ENCODE measurements at places on chromosomes 16 and 17.

- no peak overlapping the region for H3K4me3 ChIP-seq
- no peak overlapping the region for H3K27ac ChIP-seq
- H3K4me1 ChIP-seq = no peaks in the 10 kb centered on the region
- no peak for DNase-seq
- H3K36me3 ChIP-seq = peaks cover 12% of the 10 kb centered on the region
Measured at GRCh38 chr16:16176328-16176727, 47.0 kb downstream of the ABCC6 start.

DNA sequence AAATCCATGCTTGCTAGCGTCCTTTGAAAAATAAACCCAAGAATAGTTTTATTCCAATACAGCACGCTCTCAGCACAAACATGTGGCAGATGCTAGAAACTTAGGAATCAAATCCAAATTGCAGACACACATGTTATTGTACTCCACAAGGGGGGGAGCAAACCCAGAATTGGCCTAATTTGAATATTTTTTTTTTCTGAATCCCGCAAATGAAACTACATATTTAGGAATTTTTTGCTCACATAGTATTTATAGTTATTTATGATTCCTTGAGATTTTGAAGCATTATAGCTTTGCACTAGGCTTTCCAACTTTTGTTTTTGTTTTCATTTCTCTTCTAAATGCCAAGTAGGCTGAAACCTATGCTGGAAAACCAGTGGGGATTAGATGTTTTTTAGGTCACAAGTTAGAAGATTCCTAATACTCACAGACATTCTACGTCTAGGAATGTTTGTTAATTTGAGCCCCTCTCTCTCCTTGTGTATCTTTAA lies 59.3 kb upstream of the CDH11 start:
- no peak overlapping the region for H3K4me3 ChIP-seq
- H3K27ac ChIP-seq = no peak overlapping the region
- H3K27me3 ChIP-seq = no peaks in the 10 kb centered on the region
- H3K36me3 ChIP-seq = no peaks in the 10 kb centered on the region
- H3K4me1 ChIP-seq = peaks cover 10% of the 10 kb centered on the region

- peaks cover 2% of the 10 kb centered on the region for H3K4me1 ChIP-seq
- no peak overlapping the region for H3K27ac ChIP-seq
- peaks cover 54% of the 10 kb centered on the region for H3K27me3 ChIP-seq
- no peak overlapping the region for H3K4me3 ChIP-seq
- no peak for DNase-seq
Measured at GRCh38 chr17:46813920-46814319, 4.6 kb downstream of the WNT3 start.

GRCh38 chr17:35486920-35487732 lies 38.6 kb upstream of the SLFN13 start:
- peak; percentile 56 for DNase-seq
- H3K4me1 ChIP-seq = no peaks in the 10 kb centered on the region
- H3K4me3 ChIP-seq = peak overlapping the region; percentile 52

GRCh38 chr17:58412064-58412703 lies 5.2 kb downstream of the RNF43 start:
- H3K27ac ChIP-seq = no peak overlapping the region
- peaks cover 17% of the 10 kb centered on the region for H3K27me3 ChIP-seq
- no peaks in the 10 kb centered on the region for H3K36me3 ChIP-seq
- no peak overlapping the region for H3K4me3 ChIP-seq
- DNase-seq = no peak
- H3K4me1 ChIP-seq = no peaks in the 10 kb centered on the region

DNA sequence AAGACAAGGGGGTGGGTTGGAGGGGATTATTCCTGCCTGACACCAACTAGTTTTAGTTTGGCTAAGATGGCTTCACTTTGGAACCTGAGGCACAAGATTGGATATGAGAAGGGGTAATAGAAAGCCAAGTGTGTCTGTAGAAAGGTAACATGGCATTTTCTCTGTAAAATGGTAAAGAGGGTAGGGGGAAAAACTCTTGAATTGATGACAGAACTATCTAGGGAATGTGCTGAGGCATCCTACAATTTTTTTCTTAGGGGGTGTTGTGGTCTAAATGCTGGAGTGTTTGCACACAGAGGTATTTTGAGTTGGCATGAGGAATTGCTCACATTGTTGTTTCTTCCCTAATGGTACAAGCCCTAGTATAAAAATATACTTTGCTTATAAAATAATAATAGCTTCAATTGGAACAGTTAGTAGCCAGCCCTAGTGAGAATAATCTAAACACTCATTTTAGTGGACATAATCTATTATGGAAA lies 25.8 kb downstream of the YPEL2 start:
- H3K27me3 ChIP-seq = peaks cover 7% of the 10 kb centered on the region
- no peak overlapping the region for H3K4me3 ChIP-seq
- no peak overlapping the region for H3K27ac ChIP-seq
- DNase-seq = no peak

GRCh38 chr17:21037117-21037803 lies 5.6 kb downstream of the USP22 start:
- no peaks in the 10 kb centered on the region for H3K27me3 ChIP-seq
- DNase-seq = no peak
- H3K4me1 ChIP-seq = peaks cover 26% of the 10 kb centered on the region
- no peak overlapping the region for H3K27ac ChIP-seq
- no peak overlapping the region for H3K4me3 ChIP-seq
- peaks cover 5% of the 10 kb centered on the region for H3K36me3 ChIP-seq

GRCh38 chr16:77331043-77331442 lies 103.8 kb downstream of the ADAMTS18 start:
- no peaks in the 10 kb centered on the region for H3K27me3 ChIP-seq
- no peak for DNase-seq
- H3K4me3 ChIP-seq = no peak overlapping the region
- H3K36me3 ChIP-seq = no peaks in the 10 kb centered on the region

- H3K27ac ChIP-seq = no peak overlapping the region
- DNase-seq = no peak
- no peak overlapping the region for H3K4me3 ChIP-seq
- peaks cover 4% of the 10 kb centered on the region for H3K36me3 ChIP-seq
Measured at GRCh38 chr16:47395733-47396498, 64.9 kb downstream of the ITFG1 start.

GRCh38 chr16:56789360-56789759 lies 59.4 kb downstream of the NUP93 start:
- peak; percentile 60 for DNase-seq
- no peak overlapping the region for H3K4me3 ChIP-seq
- no peak overlapping the region for H3K27ac ChIP-seq
- no peaks in the 10 kb centered on the region for H3K27me3 ChIP-seq

DNA sequence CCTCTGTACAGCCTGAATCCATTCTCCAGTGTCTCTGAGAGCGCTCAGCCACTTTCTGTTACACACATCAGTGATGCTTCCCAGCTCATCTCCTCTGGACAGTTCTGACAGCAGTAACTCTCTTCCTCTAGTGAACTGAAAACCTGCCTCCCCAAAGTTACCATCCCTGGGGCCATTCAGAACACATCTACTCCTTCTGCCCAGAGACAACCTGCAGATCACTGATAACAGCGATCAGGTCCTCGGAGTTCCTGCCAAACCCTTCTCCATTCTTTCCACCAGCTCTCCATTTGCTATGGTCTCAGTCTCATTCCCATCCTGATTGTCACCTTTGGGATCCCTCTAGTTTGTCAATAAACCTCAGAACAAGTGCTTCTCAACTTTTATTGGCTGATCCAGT lies 7.3 kb downstream of the ZZEF1 start:
- no peaks in the 10 kb centered on the region for H3K4me1 ChIP-seq
- no peak overlapping the region for H3K4me3 ChIP-seq
- peaks cover 2% of the 10 kb centered on the region for H3K36me3 ChIP-seq
- DNase-seq = no peak
- H3K27ac ChIP-seq = no peak overlapping the region
- H3K27me3 ChIP-seq = no peaks in the 10 kb centered on the region

- H3K27me3 ChIP-seq = no peaks in the 10 kb centered on the region
- peaks cover 9% of the 10 kb centered on the region for H3K36me3 ChIP-seq
- H3K4me1 ChIP-seq = peaks cover 8% of the 10 kb centered on the region
- DNase-seq = no peak
Measured at GRCh38 chr16:4891097-4891885, 44.0 kb downstream of the UBN1 start.

DNA sequence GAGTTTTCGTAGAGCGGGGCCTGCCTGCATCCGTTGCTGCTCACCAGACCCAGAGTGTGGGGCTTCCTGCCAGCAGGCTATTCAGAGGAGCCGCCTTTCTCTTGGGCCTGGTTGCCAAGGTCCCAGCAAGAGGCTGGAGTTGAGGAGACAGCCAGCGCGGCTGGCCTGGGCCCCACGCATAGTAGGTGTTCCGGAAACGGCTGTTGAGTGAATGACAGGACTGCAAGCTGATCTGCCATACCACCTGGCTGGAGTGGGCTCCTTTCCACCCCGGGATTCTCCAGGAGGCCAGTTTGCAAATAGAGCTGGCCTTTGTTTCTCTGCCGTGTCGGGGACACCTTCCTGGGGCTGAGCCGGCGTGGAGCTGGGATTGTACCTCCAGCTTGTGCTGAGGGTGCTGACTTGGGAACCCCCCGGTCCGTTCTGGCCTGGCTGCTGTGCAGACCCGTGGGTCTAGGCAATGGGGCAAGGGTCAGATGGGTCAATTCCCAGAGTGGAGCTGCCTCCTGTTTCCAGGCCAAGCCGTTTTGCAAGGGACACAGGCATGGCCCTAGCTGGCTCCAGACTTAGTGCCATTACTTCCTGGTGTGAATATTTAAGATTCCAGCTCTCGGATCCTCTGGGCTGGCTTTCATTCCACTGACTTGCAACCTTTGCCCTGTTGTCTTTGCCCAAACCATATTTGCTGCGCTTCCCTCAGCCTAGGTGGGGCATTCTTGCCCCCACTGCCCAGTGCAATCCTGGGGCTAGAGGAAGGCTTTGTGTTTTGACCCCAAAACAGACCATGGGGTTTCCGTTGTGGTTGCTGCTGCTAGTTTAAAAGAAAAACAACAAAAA lies 68.8 kb downstream of the CMIP start:
- H3K4me1 ChIP-seq = peaks cover 13% of the 10 kb centered on the region
- no peak overlapping the region for H3K4me3 ChIP-seq
- no peak for DNase-seq
- H3K36me3 ChIP-seq = peaks cover 3% of the 10 kb centered on the region

- H3K36me3 ChIP-seq = no peaks in the 10 kb centered on the region
- no peaks in the 10 kb centered on the region for H3K27me3 ChIP-seq
- no peak overlapping the region for H3K4me3 ChIP-seq
- H3K27ac ChIP-seq = no peak overlapping the region
Measured at GRCh38 chr17:65065906-65066305, 9.4 kb upstream of the GNA13 start.

DNA sequence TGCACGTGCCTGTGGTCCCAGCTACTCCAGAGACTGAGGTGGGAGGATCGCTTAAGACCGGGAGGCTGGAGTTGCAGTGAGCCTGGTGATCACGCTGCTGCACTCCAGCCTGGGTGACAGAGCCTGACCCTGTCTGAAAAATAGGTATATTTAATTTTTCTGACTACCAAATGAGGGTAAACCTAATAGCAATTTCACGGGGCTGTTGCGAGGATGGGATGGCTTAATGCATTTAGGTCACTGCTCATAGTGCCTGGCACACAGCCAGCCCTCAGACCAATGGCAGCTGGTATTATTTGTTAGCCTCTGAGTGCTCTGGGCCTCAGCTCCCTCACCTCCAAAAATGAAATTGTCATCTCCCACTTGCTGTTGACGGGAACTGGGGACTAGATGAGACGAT lies 5.9 kb upstream of the CDIP1 start:
- H3K4me3 ChIP-seq = no peak overlapping the region
- DNase-seq = no peak
- H3K36me3 ChIP-seq = no peaks in the 10 kb centered on the region
- no peak overlapping the region for H3K27ac ChIP-seq

DNA sequence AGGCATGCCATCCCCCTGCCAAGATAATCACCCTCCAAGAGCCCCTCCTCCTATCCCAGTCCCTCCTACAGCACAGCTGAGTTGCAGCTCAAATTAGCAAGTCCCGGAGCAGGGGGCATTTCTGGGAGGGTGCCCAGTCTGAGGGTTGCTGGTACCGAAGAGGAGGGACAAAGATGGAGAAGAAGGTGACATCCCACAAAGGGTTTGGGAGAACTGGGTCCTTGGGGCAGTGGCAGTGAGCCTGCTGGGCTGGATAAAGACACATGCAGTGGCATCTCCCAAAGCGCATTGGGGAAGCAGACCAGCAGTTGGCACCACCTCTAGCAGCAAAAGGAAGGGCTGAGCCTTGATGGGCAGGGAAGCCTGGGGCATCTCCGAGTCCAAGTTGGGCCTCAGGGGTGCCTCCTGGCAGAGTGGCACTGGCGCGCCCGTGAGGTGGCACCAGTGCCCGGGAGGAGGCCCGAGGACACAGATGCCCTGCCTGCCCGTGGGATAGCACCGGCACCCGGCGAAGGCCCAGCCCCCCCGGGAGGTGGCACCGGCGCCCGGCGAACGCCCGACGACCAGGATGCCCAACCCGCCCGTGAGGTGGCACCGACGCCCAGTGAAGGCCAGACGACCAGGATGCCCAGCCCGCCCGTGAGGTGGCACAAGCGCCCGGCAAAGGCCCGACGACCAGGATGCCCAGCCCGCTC lies 622 bp downstream of the TOM1L2 start:
- H3K27ac ChIP-seq = peak overlapping the region; percentile 36
- peak overlapping the region; percentile 60 for H3K4me3 ChIP-seq
- DNase-seq = no peak
- H3K4me1 ChIP-seq = peaks cover 10% of the 10 kb centered on the region
- H3K36me3 ChIP-seq = no peaks in the 10 kb centered on the region

GRCh38 chr17:42754782-42755181 lies 6.2 kb upstream of the RAMP2 start:
- H3K27ac ChIP-seq = no peak overlapping the region
- peaks cover 52% of the 10 kb centered on the region for H3K27me3 ChIP-seq
- no peak overlapping the region for H3K4me3 ChIP-seq
- no peaks in the 10 kb centered on the region for H3K4me1 ChIP-seq

DNA sequence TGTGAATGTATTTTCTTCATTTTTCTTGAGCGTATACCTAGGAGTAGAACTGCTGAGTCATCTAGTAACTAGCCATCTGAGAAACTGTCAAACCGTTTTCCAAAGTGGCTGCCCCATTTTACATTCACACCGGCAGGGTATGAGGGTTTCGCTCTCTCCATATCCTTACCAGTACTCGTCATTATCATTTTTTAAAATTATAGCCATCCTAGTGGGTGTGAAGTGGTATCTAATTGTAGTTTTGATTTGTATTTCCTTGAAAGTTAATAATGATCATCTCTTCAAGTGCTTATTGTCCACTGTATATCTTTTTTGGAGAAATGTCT lies 6.0 kb downstream of the RNF157 start:
- H3K27me3 ChIP-seq = peaks cover 3% of the 10 kb centered on the region
- peaks cover 3% of the 10 kb centered on the region for H3K4me1 ChIP-seq
- no peak overlapping the region for H3K27ac ChIP-seq
- no peak overlapping the region for H3K4me3 ChIP-seq
- no peaks in the 10 kb centered on the region for H3K36me3 ChIP-seq
- no peak for DNase-seq
